ENCODE measurements at places on chromosomes 3 and 15.

GRCh38 chr3:30855400-30856292 is 38.8 kb downstream of the GADL1 start:
- DNase-seq: no peak

- DNase-seq: peak; percentile 25
Observed at GRCh38 chr3:129593595-129594339, 12.7 kb downstream of the PLXND1 start.

DNA sequence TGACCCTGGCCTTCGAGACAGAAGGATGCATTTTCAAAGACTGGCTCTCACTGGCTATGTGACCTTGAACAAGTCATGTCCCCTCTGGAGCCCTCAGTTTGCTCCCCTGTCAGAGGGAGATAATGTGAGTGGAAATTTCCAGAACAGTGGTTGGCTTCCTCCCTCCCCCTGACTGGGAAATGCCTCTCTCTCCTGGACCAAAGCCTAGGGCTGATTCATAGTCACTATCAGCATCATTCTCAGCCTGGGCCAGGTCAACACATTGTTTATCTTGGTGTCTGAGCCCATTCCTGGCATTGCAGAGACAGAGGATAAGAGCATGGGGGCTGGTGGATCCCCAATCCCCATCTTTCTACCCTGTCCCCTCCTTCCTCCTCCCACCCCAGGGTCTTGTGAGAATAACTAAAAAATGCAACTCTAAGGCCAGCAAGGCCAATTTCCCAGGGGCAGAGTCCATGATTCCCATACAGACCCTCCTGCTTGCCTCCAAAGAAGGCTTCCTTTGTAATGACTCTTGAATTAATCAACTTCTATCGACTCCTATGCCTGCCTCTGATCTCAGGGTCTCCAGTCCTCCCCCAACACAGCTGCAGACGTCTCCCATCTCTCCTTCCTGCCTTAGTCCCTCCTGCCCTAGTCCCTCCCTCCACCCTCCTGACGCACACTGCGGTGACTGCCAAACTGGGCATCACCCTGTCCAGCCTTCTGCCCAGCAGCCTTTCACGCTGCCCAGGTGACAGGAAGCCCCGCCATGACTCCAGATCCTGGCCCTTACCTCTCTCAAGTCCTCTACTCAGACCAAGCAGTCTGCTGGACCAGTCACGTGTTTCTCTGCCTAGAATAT is 35.4 kb upstream of the CORO2B start:
- no peak for DNase-seq

DNA sequence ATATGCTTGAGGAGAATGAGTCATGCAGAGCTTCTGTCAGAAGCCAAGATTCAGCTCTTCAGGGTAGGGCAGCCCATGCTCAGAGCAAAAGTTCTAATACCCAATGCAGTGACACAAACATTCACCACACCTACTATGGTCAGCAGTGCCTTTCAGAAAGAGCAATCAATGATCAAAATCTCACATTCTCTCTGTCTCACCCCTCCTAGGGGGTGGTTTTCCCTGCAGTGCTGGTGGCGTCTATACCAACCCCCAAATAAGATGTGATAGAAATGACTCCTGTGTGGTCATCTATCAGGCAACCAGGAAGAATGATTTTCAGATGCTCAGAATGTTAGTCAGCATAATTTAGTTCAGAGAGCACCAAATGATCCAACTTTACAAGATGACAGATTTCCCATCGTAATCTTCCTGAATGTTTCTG is 385.3 kb downstream of the NTRK3 start:
- DNase-seq: no peak
